CD14-positive monocyte (primary cell): ENCODE measurements at places on chromosomes 4 and X.
A peak's percentile ranks its signal among the peaks of the same experiment; 100 is the strongest.

GRCh38 chr4:86155766-86156165 is 204.1 kb downstream of the MAPK10 start:
- no peak for DNase-seq

GRCh38 chr4:40256329-40256728 is 59.5 kb downstream of the RHOH start:
- no peak for DNase-seq

DNA sequence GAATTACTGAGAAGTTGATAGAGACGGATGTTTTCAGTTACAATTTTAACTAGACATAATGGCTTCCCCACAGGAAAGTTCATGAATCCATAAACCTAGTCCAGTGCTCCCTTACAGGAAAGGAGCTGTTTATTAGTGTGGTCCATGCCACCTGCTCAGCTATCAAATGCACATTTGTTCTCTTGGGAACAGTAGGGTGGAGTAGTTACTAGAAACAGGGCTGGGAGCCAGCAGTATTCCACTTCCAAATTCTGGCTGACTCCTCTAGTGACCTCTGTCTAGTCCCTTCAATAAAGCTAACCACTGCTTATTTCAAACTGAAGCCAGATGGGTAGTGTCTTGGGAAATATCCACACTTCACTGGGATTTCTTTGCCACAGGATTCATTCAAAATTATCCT is 88.4 kb upstream of the TLL1 start:
- no peak for DNase-seq

DNA sequence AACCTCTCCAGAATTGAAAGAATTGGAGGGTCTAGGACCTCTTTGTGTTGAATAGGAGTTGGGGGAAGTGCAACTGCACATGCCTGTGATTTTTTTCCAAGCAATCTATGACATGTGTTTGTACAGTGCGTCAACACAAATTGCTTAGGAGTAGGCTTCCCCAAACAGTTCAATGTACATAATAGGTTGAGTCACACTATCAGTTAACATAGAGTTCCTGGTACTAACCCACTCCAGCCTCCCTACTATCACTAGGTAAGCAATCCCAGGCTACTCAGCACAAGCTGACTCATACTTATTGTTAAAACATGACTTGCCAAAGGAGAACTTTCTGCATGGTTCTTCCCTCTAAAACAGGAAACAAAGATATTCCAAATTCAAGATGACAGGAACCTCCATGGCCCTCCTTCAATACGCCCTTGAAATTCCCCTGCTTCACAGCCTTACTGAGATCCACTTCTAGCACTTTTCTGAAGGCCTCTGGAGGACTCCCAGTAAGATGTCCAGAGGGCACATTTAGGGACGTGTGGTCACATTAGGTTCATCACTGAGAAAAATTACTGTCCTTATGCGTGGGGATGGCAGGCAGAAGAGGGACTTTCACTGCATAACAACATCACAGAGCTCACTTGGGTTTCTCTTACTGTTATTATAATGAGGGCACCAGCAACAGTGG is 8.4 kb upstream of the VSIG1 start:
- DNase-seq, result peak; percentile 63
